Osteocyte (in vitro differentiated cells): ENCODE measurements at places on chromosomes 1 and 21. TPM values are rescaled to one million over a fixed set of nuclear protein-coding genes. Genes with fewer than 3 reads are reported as not detected.

DNA sequence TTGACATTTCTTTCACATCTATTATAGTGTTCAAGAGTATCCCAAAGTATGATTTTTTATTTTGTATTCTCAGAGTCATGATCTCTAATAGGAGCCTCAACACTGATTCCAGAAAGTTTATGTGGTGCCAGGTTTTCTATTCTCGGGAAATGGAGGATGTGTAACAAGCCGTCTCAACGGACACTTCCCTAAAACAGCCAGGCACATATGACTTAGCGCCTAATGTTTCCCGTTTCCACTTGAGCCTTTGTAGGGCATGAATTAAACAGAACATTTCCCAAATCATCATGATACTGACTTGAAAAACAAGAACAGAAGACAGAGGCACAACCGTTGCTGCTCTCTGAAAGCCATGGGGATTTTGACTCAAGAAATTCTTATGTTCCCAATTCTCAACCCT, 8.0 kb downstream of the CYYR1 start:
- DNase-seq = no peak

DNA sequence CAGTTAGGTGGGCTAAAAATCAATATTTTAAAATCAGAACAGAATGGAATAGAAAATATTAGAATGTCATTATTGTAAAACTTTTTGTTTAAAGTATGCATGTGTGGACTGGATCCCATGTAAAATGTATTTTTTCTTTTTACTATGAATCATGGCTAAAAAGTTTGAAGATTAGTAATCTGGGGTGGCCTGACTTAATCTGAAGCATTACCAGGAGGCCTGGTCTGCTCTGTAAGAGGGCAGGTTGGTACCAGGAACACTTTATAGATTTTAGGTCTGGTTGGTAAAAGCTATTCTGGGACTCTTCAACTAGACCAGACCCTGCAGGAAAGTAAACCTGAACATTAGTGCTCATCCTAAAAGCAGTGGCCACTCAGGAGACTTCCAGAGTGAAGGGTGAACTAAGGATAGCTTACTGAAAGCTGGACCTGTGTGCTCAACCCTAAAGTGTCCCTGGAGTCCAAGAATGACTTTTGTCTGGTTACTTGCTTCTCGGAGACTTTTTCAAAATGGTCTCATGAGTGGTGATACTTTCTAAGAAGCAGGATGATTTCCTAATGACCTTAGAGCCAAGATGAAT, 16.5 kb downstream of the RGL1 start:
- no peak for DNase-seq

DNA sequence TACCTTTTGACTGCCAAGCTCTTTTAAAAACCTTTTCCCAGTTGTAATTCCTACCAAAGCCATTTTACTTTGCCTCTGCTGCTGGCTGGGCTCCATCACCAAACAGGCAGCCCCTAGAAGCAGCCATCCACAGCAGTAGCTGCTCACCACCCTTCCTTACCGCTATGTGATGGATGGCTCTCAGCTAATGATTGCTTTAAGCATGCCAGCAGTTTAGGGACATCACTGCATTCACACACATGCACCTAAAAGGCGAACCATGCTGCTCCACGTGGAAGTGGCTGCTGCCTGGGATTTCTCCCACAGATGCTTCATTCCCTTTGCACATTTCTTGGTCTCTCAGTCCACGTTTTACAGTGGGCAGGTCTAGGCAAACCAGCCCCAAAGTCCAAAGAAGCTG, 46.3 kb upstream of the PDE9A start:
- no peak for DNase-seq

- DNase-seq = no peak
Measured at GRCh38 chr1:75257424-75257823, 123.2 kb downstream of the LHX8 start.

GRCh38 chr1:150235294-150235851, 539 bp downstream of the ANP32E start:
- no peak for DNase-seq

DNA sequence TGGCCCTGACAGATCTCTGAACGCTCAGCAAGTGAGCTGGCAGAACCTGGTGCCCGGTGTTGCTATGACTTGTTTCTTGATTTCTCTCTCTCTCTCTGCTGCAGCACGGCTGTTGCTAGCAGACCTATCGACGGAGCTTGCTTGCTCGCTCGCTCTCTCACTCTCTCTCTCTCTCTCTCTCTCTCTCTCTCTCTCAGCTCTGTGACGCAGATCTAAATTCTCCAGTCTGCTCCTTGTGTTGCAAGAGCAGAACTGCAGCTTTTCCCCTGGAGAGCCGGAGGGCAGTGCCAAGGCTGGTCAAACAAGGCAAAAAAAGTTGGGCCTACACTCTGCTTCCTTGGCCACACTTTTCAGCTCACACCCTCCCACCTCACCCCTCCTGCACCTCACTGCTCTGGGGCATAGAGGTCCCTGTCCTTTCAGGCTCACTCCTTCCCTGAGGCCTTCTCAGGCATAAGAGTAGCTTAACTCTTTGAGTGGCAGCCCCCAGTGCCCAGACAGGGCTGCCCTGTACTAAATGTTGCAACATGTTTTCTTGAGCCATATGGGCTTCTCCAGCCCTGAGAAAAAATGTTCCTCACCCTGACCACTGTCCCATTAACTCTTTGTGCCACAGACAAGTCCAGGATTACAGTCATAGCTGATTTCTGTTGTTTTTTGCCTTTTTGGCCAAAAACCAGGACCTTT, 72.2 kb downstream of the CD46 start:
- no peak for DNase-seq

The MAP3K7CL gene
- total RNA-seq = 1.8 and 2.4 TPM in 2 replicates

- DNase-seq = no peak
Measured at GRCh38 chr1:232316864-232317263, 313.1 kb downstream of the SIPA1L2 start.

The C1orf185 gene
- not detected in 2 replicates for total RNA-seq

GRCh38 chr1:29651684-29652665, 415.7 kb downstream of the PTPRU start:
- peak; percentile 65 for DNase-seq

The ENAH gene
- total RNA-seq = 232 and 233 TPM in 2 replicates

The TMPRSS15 gene
- total RNA-seq = 0.71 and 1.3 TPM in 2 replicates

DNA sequence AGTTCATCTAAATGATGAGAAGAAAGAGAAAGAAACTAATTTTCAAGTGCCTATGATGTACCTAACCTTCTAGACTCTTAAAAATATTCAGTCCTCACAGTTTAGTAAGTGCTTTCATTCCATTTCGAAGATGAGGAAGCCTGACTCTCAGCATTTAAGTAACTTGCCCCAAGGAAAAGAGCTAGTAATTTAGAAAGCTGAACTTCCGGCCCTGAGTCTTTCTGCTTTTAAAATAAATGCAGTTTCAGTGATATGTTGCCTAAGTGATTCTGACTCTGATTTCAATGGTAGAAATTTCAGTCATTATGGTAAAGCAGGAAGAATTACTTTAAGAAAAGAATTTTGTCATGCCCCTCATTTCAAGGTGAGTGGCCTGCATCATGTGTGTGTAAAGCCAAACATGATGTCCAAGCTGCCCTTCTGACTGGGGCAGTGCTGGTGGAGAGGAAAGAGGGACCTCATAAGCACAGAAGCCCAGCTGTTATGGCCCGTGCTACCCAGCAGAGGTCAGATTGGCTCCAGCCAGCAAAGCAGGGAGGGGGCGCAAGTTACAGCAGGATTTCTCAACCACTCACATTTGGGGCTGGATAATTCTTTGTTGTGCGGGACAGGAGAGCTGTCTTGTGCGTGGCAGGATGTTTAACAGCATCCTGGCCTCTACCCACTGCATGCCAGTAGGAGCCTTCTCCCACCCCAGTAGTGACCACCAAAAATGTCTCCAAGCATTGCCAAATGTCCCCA, 10.7 kb downstream of the ATP1A4 start:
- no peak for DNase-seq

DNA sequence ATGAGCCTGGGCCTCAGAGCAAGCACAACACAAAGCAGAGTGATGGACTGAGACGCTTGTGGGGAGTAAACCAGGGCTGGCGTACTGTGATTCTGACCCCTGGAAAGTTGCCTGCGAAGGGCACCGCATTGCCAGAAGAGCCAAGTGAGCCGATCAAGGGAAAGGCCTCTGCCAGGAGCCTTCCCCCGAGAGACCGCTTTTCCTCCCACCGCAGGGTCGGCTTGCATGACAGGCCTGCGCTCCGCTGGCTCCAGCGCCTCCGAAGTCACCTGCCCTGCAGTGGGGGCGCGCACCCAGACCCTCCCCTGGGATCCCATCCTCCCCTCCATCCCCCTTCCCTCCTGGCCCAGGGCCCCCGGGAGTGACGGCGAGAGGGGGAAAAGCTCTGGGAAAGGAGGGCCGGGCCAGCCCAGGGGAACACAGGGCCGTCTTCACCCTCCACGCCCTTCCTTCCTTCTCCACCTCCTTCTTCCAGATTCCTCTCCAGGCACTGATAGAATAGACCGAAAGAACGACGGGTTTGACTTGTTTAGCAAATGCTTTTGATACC, 165.0 kb downstream of the TRIM33 start:
- DNase-seq = peak; percentile 84

The PGLYRP4 gene
- total RNA-seq = not detected in 2 replicates

The TNFSF4 gene
- 0.35 and 0.57 TPM in 2 replicates for total RNA-seq

The NUP210L gene
- total RNA-seq = not detected in 2 replicates

GRCh38 chr1:168829876-168830275, 100.9 kb upstream of the DPT start:
- no peak for DNase-seq

GRCh38 chr1:29197590-29197924, 15.9 kb upstream of the SRSF4 start:
- no peak for DNase-seq

The IFI44 gene
- 14.2 and 19.7 TPM in 2 replicates for total RNA-seq

GRCh38 chr1:41617336-41617735, 132.9 kb upstream of the EDN2 start:
- DNase-seq = peak; percentile 64

DNA sequence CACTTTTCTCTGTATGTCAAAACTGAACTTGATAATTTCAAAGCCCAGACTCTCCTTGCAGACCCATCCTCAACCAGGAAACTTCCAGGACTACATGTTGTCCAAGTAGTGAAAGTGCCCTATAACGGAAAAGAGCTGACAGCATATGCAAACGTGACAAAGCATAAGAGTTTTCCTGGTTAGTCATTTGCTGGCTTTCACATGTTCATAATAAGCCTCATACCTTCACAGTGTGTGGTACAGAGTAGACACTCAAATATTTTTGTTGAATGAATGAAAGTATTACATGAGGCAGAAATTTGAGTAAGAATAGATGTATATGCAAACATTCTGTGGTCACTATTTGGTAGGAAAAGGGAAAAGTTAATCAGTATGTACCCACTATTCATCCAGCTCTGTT, 473.3 kb downstream of the MRPL39 start:
- no peak for DNase-seq

DNA sequence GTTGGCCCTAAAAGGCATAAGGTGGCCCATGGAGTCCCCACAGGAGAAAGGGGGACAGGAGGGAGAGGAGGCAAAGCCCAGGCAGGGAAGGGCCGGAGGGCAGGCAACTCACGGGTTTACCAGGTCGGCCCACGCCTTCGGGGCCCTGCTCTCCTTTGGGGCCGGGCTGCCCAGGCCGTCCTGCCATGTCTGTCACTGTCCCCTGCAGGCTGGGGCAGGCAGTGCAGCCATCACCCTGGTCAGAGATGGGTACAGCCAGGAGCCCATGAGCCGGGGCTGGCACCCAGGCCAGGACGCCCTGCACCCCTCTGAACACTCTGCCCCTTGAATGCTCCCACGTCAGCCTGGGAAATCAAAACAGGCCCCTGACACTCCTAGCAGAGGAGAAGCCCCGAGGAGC, 19.8 kb downstream of the COL16A1 start:
- no peak for DNase-seq

The CORT gene
- total RNA-seq = 0.40 and 0.68 TPM in 2 replicates

The MYOM3 gene
- not detected in 2 replicates for total RNA-seq

The TNN gene
- total RNA-seq = 0.08 TPM in 1 of 2 replicates, not detected in the other

The CYP4A11 gene
- total RNA-seq = not detected in 2 replicates

The LCE2C gene
- not detected in 2 replicates for total RNA-seq

The MPC2 gene
- 48.2 and 50.8 TPM in 2 replicates for total RNA-seq

The KRTAP26-1 gene
- not detected in 2 replicates for total RNA-seq

The FMOD gene
- not detected in 2 replicates for total RNA-seq

- DNase-seq = no peak
Measured at GRCh38 chr1:51518586-51519047, 449 bp downstream of the EPS15 start.

DNA sequence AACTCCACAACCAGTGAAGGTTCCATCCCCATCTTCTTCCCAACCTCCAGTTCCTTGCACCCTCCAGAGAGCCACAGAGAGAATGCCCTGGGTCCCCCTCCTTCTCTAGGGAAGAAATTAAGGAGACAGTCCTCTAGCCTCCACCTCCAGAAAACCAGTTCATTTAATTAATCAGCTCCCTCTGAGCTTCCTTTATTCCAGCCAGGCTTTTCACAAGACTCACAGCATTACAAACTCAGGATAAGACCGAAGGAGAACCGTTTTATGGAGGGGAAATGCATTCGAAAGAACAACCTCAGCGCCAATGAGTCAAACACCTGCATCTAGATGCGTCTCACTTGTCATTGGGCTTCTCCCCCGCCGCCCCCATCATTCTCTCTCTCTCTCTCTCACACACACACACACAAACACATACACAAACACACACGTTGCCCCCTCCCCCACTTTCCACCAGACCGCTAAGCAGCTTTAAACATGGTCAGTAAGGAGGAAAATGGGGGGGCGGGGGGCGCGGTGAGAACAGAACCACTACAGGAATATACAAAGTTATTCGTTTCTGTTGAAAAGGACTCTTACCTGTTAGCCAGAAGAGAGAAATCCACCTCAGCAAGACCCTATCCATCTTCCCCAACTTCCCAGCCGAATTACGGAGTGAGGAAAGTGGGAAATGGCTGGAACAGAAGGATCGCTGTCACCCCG, 544 bp downstream of the ILDR2 start:
- no peak for DNase-seq

The NEGR1 gene
- total RNA-seq = 5.0 and 7.6 TPM in 2 replicates

GRCh38 chr1:112048421-112048820, 59.0 kb upstream of the KCND3 start:
- no peak for DNase-seq

The TMEM82 gene
- total RNA-seq = not detected in 2 replicates

DNA sequence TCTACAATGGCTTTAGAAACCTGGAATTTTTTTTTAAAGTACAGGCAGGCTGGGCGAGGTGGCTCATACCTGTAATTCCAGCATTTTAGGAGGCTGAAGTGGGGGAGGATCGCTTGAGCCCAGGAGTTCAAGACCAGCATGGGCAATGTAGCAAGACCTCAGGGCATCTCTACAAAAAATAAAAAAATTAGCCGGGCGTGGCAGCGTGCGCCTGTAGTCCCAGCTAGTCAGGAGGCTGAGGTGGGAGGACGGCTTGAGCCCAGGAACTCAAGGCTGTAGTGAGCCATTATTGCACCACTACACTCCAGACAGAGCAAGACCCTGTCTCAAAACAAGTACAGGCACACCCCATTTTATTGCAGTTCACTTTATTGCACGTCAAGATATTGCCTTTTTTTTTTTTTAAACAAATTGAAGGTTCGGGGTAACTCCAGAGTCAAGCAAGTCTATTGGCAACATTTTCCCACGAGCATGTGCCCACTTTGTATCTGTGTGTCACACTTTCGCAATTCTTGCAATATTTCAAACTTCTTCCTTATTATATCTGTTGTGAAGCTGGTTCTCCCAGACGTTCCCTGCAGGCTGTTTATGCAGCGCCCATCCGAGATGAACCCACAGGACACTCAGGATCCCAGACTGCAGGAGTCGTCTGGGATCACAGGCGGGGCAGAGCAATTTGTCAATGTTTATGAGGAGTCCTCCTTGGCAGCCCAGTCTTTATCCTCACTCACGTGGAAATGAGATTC, 4.7 kb downstream of the HES2 start:
- DNase-seq = no peak
